ENCODE measurements at places on chromosomes 3 and 15.

- DNase-seq = peak; percentile 50
These were observed 1.0 kb downstream of the NGRN start for GRCh38 chr15:90266485-90266884.

GRCh38 chr3:132593241-132593946, 3.7 kb upstream of the ACKR4 start:
- no peak for DNase-seq

DNA sequence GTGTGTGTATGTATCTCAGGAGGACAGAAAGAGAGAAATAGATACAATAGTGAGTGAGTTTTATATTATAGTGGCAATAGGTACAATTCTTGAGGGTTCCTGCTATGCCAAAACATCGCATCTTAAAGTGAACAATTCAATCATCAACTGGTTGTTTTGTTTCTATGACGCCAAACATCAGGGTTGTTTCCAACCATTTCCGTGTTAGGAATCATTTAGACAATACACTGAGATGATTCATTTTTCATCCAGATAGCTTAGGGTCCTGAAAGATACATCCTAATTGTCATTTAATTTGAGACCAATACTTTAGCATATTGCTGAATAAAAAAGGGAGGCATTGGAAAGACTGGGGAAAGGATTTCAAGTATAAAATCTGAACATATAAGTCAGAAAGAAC, 472.2 kb downstream of the MCTP2 start:
- DNase-seq = no peak

- DNase-seq = no peak
These were observed 11.0 kb downstream of the C3orf22 start for GRCh38 chr3:126547721-126548120.

DNA sequence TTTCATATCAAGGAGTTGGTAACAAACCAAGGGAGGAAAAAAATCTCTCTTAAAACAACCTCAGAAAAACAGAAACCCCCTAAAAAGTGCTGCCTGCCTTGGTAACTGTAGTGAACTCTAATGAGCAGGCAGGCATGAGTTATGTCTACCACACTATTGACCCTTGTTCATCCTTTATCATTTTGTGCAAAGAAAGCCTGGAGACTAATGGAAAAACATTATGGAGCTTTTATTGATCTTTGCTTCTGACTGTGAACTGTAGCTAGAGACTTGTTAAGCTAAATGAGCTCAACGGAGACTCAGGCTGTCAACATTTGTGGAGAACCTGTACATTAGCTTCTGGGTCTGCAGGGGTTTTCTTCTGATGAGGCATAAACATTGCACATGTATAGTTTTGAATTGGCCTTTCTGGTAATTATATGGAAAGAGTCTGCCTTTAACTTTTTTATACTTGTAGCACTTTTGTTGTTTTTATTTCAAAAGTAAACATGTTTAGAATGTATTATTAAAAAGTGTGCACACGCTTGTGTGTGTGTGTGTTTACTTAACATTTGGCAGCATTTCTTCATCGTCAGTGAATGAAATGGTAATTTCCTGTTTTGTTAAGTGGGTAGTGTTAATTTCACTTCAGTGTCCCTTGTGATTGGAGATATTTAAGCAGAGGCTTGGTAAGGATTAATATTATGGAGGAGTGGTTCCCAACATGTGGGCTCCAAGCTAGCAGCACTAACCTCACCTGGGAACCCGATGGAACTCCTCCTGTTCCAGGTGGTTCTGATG, 15.9 kb upstream of the SPTSSB start:
- DNase-seq = no peak

- DNase-seq = no peak
These were observed 119.2 kb upstream of the CMC1 start for GRCh38 chr3:28122227-28122626.

- DNase-seq = no peak
These were observed 100.6 kb downstream of the SLMAP start for GRCh38 chr3:57856675-57857074.

DNA sequence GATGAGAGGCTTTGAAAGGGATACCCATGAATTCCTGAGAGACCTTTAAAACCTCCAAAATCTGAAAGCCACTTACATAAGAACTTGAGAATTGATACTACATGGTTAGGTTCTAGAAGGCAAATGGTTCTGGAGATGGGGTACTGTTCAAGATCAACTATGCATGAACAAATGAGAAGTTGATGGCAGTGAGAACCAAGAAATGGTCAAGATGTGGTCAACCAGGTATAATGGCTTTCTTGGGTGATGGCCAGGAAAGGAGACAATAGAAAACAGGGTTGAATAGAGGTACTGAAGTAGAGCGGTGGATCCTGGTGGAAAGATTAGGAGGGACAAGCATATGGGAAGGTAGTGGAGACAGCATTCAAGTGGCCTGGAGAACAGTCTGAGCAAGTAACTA, 200.4 kb downstream of the RBMS3 start:
- DNase-seq = no peak

GRCh38 chr3:52798978-52799476, 4.4 kb downstream of the ITIH3 start:
- DNase-seq = peak; percentile 43

DNA sequence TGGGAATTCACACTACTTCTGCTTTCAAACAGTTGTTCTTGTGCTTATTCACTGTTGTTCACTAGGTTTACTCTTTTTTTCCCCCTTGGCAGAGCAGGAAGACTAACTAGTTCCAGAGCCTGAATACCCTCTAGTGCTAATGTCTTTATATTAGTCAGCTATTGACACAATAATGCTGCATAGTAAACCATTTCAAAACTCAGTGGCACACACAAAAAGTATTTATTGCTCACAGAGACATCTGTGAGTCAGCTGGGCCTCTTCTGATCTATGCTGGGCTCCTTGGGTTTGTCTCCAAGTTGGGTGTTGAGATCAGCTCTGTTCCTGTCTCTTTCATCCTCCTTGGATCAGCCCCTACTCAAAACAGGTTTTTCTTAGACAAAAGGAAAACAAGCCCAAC, 51.1 kb downstream of the RSRC1 start:
- DNase-seq = no peak

GRCh38 chr3:177357352-177358090, 160.2 kb upstream of the TBL1XR1 start:
- peak; percentile 29 for DNase-seq

GRCh38 chr3:182808041-182808770, 14.9 kb downstream of the ATP11B start:
- DNase-seq = no peak

- DNase-seq = no peak
These were observed 53.3 kb downstream of the EXOG start for GRCh38 chr3:38549486-38549885.

GRCh38 chr3:94249491-94250079, 186.7 kb downstream of the NSUN3 start:
- peak; percentile 78 for DNase-seq

DNA sequence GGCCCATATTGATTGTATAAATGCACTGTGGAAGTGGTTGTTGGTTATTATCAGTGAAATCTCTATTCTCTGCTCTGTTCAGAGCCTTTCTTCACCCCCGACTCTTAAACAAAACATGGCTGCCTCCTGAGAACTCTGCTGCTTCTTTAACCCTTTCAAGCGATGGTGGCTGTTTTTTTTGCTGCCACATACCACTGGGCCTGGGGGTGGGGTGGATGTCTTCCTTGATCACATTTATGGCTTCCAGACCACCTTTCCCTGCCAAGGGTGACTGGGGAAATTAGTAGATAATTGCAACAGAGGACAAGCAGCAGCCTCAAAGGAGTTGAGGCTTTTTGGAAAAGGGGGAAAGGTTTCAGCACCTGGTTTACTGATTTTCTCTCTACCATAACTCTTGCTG, 32.8 kb downstream of the YEATS2 start:
- no peak for DNase-seq

DNA sequence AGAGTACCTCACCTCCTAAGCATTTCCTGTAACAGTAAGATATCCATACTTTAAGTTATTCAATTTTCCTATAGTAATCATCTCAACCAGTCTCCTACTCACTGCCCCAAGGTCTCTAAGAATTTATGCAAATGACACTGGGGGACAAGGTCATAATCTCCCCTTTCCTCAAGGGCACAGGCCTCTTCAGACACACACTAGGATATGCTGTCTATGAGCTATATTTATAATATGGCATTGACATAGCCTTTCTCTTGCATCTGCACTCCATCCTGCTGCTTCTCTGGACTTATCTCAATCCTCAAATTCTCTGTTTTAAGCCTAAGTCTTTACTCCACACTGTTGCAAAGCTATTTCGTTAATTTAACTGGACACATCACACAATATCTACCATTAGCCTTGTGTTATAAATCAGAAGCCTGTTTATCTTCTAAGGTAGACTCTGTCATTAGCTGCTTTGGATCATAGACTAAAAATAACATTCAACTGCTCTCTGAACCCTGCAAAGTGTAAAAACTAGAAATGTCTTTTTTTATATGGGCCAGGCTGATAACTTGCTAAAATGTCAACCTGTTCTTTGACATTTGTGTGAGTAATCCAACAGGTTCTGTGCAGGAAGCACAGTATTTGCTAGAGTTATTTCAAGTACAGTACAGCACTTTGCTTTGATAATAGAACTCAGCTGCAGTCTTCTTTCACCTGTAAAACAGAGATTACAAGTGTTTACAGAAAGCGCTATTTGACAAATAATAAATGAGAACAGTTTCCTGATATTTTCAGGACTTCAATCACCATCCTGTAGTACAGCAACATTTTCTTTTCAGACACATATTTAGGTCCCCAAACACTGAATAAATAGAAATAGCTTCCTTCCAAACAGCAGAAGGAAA, 17.8 kb upstream of the SEC62 start:
- no peak for DNase-seq

DNA sequence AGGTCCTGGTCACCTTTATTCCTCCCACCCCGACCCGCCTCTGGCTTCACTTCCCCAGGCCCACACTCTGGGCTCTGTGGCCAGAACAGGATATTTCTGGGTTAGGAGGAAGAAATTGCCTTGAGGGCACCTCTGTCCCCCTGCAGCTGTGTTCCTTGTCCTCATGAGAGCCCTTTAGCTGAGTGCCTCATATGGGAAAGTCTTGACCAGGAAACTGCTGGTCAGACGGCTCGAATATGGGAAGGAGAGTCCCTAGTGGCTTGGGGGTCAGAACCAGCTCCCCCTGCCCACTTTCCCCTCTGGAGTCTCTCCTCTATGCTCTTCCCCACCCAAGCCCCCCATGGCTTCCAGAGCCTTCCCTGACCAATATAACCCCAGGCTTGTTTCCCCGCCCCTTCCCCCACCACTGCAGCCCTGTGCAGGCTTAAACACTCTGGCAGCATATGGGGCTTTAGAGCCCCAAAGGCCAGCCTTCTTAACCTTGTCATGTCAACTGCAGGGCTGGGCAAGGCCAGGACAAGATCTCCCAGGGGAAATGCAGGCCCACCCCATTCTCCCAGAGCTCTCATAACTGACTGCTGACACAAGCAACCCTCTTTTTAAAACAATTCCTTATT, 36.4 kb downstream of the SEC22C start:
- DNase-seq = no peak

All from activated CD8-positive, alpha-beta T cell treated with anti-CD3 and anti-CD28 coated beads for 36 hours (primary cell).